ENCODE measurements at places on chromosomes 12 and 14.

- DNase-seq: no peak
Observed at GRCh38 chr14:89957791-89958190, 2.1 kb downstream of the TDP1 start.

DNA sequence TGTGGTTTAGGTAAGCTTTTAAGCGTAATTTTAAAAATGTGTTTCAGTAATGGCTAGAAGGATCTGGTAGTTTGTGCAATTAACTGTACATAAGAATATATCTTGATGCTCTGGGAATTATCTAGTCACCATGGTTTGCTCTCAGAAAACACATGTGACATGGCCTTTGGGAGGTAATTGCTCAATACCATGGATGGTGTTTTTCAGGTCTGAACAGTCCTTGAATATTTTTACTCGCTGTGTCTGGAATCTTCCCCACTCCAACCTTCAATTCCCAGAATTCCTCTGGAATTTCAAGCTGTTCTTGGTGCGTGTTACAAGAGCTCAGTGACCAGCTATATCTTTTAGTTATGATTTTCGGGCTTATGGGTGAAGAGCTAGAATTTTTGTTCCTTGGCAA lies 85.3 kb downstream of the DAAM1 start:
- no peak for DNase-seq

DNA sequence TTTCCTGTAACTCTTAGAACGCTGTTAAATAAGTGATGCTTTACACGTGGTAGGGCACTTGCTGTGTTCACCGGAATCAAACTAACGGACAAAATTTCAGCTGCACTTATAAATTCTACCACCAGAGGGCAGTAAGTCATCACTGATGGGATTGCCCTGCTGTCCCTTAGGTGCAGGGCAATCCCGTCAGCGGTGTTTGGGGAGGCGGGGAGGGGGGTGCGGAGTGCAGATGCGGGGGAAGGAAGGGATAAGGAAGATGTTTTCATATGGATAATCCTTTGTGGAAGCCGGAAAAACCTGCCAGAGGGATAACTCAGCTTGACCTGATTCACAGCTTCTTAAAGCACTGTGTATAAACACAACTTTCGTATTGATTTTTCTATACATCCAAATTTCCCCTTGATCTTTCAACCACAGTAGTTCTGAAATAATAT lies 21.7 kb upstream of the SLC10A1 start:
- DNase-seq: peak; percentile 53

GRCh38 chr14:94088516-94088915 lies 7.4 kb downstream of the IFI27L1 start:
- DNase-seq: no peak

GRCh38 chr12:42125388-42125767 lies 19.3 kb downstream of the GXYLT1 start:
- no peak for DNase-seq

DNA sequence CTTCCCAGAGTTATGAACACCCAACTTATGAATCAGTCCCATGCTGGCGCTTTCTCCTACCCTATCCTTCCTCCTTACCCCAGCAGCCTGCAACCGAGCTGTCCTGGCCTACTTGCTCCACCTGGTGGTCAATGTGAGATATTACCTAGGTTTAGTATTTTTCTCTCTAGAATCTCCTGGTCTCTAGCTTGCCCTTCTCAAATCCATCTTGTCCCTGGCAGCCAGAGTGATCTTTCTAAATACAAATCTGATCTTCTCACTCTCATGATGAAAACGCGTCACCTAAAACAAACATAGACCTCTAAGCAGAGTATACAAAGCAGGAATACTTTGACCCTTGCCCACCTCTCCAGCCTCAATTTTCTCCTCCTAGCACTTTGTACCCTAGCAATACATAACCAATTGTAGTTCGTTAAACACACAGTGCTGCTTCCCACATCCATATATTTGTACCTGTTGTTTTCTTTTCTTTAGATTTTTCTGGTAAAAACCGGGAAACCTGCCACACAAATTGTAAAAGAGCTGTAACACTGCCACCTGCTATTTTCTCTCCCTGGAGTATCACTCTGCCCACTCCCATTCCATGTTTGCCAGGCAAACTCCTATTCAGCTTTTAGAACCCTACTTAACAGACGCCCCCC lies 20.0 kb upstream of the TCP11L2 start:
- no peak for DNase-seq

DNA sequence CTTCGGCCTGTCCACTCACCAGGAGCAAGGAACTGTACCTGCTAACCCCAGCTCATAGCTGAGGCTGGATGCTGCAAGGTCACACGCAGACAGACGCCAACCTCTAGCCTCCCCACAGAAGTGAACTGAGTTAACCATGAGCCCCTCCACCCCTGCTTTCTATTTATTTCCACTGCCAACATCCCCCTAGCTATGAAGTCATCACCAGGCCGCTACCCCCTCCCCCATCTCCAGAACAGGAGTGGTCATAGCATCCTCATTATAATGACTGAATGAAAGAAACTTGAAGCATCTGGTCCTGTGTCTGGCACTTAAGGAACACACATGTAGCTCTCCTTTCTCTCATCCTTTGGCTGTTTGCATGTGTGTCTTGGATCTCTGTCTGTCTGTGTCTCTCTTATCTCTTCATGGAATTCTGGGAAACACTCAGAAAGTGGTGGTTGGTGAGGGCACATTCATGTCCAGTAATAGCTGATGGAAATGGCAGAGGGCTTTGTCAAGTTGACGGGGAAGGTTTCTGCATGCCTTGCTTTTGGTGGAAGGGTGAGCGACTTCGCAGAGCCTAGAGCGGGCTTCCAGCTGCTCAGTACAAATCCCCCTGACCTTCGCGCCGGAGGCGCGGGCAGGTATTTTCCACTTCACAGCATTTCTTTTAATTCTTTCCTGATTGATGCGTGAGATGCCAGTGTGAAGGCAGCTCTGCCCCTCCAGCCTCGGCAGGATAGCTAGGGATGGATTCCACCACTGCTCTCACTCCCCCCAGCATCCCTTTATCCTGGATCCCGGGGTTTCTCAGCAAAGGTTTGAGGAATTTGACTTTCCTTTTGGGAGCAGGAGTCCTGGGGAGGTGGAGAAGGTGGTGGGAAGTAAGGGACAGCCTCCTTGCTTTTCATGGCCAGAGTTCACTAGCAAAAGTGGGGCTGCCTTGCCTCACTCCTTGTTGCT lies 198.2 kb downstream of the CHST11 start:
- no peak for DNase-seq

Measured in lower leg skin (tissue), 4 donors.